AG10803 (cell line): ENCODE measurements at places on chromosomes 1 and 21.

DNA sequence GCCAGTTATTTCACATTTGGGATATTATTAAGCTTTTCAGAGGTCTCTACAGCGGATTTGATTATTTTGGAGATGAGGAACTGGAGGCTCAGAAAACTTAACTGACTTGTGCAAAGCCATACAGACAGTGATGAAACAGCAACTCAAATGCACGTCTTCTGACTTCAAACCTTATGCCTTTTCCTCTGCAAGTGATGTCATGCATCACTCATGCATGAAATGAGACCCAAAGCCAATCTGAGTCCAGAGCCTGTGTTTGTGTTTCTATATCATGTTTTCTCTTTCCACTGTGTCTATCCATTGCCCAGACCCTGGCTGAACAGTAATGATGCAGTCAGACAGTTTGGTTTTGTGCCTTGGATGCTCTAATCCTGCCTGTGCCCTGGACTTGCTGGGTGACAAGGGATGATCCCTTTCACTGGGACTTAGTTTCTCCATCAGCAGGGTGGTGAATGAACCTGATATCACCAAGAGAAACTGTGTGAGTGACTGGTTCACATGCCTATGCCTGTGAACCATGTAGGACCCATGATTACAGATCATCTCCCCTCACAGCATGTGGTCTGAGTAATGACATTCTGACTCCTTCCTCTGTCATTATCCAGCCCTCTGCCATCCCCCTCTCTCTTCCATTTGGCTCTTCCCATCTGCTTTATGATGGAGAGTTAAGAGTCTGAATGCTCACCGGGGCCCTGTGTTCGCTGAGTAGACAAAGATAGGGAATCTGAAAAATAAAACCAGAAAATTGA lies 33.4 kb downstream of the SLAMF6 start:
- DNase-seq, result no peak

DNA sequence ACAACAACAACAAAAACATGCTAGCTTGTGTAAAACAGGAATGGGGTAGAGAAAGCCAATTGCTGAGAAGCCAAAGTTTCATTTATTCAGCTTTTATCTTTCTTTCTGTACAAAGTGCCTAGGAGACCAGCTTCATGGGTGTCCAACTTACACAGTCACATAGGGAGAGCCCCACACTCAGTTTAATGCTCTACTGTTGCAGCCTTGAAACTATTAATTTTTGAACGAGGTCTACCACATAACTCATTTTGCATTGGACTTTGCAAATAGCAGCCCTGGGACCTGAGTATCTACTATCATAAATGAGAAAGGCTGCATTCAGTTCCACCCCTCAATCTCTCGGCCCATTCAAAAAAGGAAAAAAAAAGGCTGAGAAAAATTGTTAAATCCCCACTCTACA lies 98.8 kb downstream of the ZNF644 start:
- no peak for DNase-seq

- DNase-seq, result peak; percentile 97
Observed at GRCh38 chr1:23562137-23562876, 3.0 kb upstream of the ID3 start.

- DNase-seq, result no peak
Observed at GRCh38 chr1:177442584-177442983, 271.8 kb downstream of the BRINP2 start.

- no peak for DNase-seq
Observed at GRCh38 chr1:23591460-23592208, 32.3 kb upstream of the ID3 start.

GRCh38 chr1:156146769-156147405 lies 6.5 kb upstream of the SEMA4A start:
- DNase-seq, result peak; percentile 48

- no peak for DNase-seq
Observed at GRCh38 chr21:41769933-41770332, 3.1 kb upstream of the RIPK4 start.

- no peak for DNase-seq
Observed at GRCh38 chr1:107309962-107310361, 169.1 kb downstream of the NTNG1 start.

GRCh38 chr1:33468011-33468410 lies 4.4 kb upstream of the ZSCAN20 start:
- DNase-seq, result no peak

DNA sequence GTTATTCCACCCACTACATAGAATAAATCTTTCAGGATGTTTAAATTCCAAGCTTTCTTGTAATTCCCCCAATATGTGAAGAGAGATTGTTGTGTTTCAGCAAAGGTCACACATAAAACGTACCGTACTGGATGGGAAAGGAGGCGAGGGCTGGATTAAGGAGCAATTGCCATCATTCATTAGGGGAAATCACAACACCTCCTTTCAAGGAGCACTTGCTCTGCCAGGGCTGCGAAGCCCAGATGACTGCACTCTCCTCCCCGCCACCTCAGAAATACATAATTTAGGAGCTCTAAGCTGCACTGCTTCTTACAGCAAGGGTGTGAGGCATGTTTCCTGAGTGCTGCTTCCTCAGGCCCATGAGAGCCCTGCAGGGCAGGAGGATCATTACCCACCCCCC lies 29.6 kb downstream of the MATN1 start:
- no peak for DNase-seq

- no peak for DNase-seq
Observed at GRCh38 chr1:240527086-240527485, 84.9 kb downstream of the GREM2 start.

- DNase-seq, result no peak
Observed at GRCh38 chr1:232292239-232292638, 337.7 kb downstream of the SIPA1L2 start.

DNA sequence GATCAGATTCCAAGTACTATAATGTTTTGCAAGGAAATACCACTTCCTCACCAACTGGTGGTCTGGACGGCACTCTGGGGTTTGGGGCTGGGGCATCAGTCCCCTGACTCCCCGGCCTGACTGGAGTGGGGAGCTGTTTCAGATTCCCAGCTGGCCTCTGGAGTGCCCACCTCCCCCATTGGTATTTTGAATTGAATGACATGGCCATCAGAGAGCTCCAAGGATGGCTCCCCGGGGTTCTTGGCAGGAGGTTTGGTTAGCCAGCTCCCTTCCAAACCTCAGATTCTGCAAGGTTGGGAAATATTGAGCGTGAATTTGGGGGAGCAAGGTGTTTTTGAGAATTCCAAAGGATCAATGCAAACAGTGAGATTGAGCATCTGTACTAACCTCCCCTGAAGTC lies 2.2 kb upstream of the INAVA start:
- DNase-seq, result no peak

DNA sequence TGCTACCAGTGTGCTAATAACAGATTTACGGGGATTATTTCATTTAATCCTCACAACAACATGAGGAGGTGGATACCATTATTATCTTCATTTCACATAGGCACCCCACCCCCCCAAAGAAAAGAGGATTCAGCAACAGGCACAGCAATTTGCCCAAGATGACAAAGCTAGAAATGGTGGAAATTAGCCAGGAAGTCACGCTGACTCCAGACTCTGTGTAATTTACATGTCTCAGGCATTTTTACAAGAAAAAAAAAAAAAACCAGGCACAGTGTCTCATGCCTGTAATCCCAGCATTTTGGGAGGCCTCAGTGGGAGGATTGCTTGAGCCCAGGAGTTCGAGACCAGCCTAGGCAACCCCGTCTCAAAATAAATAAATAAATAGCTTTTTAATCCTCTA lies 37.5 kb upstream of the PRDM2 start:
- peak; percentile 93 for DNase-seq

DNA sequence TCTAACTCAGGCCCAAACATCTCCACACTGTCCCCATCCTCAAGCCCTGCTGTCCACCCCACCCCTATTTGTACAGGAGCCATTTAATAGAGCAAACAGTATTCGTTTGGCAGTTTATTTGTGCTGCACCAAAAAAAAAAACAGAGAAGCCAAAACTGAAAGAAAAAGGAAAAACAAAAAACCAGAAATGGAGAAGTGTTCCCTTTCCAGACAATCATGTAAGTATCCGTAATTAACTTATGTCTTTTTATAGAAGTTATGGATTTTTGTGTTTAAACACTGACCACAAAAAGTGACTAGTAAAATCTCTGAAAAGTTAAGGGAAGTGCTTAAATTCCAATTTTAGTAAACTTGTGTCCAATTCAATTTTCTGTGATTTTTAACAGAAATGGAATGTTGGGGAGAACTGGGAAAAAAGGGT lies 40.4 kb upstream of the ZBTB18 start:
- no peak for DNase-seq

- DNase-seq, result no peak
Observed at GRCh38 chr1:213715182-213715581, 272.6 kb upstream of the PROX1 start.

GRCh38 chr1:210938416-210938925 lies 195.5 kb downstream of the KCNH1 start:
- no peak for DNase-seq

DNA sequence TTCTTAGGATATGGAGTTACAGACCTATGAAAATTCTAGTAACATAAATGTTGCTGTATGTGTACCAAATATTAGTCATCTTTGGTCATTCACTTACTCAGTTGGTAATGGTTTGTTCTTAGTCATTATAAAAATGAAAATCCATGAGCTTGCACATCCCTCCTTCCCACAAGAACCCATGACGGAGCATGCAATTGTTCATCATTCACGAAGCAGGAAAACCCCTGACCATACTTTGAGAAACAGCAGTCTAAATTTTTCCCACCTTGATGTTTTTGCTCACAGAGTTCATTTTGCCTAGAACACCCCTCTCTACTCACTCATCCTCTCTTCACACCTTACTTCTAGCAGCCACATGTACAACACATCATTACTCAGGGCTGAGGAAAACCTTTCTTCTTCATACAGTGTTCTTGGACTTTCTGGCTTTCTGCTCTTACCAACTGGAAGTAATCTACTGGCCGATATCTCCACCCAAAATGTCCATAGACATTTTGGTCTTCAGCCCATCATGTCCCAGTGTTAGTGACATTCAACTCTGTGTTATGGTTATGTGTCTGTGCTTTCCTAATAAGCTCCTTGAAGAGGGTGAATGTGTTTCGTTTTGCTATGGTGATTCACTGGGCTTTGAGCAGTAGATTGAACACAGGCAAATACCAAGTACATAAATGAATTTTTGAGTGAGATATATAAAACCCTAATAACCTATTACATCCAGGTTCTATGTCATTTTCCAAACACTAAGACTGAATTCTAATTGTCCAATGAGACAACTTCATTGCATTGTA lies 189.9 kb downstream of the ZC3H11B start:
- DNase-seq, result peak; percentile 9

GRCh38 chr1:107481756-107482384 lies 341.0 kb downstream of the NTNG1 start:
- no peak for DNase-seq

GRCh38 chr21:34688145-34688544 lies 19.4 kb downstream of the CLIC6 start:
- DNase-seq, result no peak

- DNase-seq, result no peak
Observed at GRCh38 chr1:201229095-201229494, 38.5 kb downstream of the IGFN1 start.

GRCh38 chr1:236688705-236689104 lies 2.4 kb downstream of the ACTN2 start:
- DNase-seq, result no peak

GRCh38 chr1:64745181-64745985 lies 508 bp downstream of the RAVER2 start:
- peak; percentile 40 for DNase-seq

DNA sequence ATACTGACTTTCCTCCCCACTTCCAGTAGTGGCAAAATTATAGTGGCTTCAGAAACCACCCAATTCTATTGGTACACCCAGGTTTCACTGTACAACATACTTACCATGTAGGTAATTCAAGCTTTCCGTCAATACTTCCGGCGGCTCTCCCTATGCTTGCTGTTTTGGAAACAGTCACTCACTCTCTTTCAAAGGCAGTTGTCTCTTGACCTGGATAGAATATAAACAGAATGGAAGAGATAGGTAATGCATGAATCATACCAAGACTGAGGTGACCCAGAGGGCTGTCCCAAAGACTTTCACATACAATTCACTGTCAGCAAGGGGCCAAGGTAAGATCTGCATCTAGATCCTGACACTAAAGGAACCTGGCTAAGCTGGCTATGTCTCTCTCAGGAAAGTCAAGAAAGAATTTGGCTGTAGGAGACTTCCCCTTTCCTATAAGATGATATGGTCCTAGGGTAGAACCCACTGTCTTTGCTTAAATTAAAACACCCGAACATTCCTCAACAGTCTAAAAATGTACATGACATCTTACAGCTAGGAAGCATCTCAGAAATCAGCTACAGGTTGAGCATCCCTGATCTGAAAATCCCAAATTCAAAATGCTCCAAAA lies 59.6 kb downstream of the LUZP1 start:
- no peak for DNase-seq

GRCh38 chr1:3236361-3236760 lies 167.4 kb downstream of the PRDM16 start:
- DNase-seq, result no peak

- DNase-seq, result no peak
Observed at GRCh38 chr1:27127419-27127818, 27.5 kb downstream of the SLC9A1 start.

DNA sequence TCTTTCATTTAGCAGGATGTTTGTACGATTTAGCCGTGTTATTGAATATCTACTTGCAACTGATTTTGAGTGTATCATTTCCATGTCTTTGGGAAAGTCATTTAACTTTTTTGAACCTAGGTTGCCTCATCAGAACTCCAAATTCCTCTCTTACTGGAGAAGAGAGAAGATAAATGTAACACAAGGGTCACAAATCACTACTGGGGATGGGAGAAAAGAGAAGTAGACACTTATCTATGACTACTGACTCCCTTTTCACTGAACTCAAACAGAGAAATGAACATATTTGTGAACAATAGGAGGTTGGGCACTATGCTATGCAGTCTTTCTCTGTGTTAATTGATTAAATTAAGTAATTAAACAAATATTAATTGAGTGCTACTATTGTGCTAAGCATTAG lies 42.2 kb downstream of the TENT5C start:
- DNase-seq, result no peak

DNA sequence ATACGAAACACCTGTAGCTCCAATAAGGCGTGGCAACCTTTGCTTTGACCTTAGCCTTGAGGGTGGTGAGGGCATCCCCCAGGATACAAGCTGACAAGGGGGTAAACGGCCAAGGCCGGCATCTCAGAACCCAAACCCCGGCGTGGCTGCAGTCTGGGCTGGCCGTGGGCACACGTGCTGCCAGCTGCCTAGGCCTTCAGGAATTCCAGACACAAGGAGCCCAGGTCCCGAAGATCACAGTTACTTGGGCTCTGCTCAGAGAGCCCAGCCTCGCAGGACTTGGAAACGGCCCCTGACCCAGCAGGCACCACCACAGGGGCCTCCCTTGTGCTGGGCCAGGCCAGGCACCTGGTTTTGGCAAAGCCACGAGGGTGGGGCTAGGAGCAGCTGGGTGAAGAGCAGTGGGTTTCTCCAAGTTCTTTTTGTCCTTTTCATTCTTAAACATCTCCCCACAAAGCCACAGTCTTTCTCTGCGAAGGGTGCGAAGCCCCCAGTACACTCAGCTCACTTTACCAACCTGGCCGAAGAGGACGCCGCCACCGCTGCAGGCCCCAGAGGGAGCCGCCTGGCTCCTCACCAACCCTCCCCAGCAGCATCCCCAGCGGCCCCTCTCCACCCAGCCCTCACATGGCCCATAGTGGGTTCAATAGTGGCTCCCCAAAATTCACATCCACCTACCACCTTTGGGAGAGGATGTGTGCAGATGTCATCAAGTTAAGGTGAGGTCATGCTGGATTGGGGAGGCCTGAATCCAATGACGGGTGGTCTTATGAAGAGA lies 26.8 kb downstream of the PRDM15 start:
- DNase-seq, result no peak

- DNase-seq, result no peak
Observed at GRCh38 chr1:241142493-241142892, 214.5 kb downstream of the RGS7 start.
